ENCODE measurements at places on chromosomes 11 and 22. TPM values are rescaled to one million over a fixed set of nuclear protein-coding genes. Genes with fewer than 3 reads are reported as not detected.

CD81 gene
- total RNA-seq, result 259 TPM

APOBEC3F gene
- 10.6 TPM for total RNA-seq

TNNT3 gene
- not detected for total RNA-seq

GGT5 gene
- total RNA-seq, result 8.3 TPM

TOMT gene
- not detected for total RNA-seq

FAM83F gene
- total RNA-seq, result not detected

THY1 gene
- total RNA-seq, result 0.98 TPM

NPAS4 gene
- total RNA-seq, result not detected

COA4 gene
- 131 TPM for total RNA-seq

SLC6A5 gene
- not detected for total RNA-seq

PATE3 gene
- total RNA-seq, result not detected

NXPE2 gene
- total RNA-seq, result not detected

OR8G5 gene
- not detected for total RNA-seq

BEST1 gene
- total RNA-seq, result not detected

ZNF202 gene
- total RNA-seq, result 5.0 TPM

HOATZ gene
- total RNA-seq, result not detected

DDX25 gene
- not detected for total RNA-seq

FAM227A gene
- total RNA-seq, result not detected

KRTAP5-8 gene
- total RNA-seq, result not detected

TAGLN gene
- 66.9 TPM for total RNA-seq

TRIM49 gene
- not detected for total RNA-seq

BTG4 gene
- total RNA-seq, result not detected

RASGRP2 gene
- not detected for total RNA-seq

RBMXL2 gene
- total RNA-seq, result not detected

TRMT112 gene
- 421 TPM for total RNA-seq

SMDT1 gene
- 4.3 TPM for total RNA-seq

Data from mammary microvascular endothelial cell (primary cell).